Brain pericyte (primary cell): ENCODE measurements at places on chromosomes 3 and 15.

DNA sequence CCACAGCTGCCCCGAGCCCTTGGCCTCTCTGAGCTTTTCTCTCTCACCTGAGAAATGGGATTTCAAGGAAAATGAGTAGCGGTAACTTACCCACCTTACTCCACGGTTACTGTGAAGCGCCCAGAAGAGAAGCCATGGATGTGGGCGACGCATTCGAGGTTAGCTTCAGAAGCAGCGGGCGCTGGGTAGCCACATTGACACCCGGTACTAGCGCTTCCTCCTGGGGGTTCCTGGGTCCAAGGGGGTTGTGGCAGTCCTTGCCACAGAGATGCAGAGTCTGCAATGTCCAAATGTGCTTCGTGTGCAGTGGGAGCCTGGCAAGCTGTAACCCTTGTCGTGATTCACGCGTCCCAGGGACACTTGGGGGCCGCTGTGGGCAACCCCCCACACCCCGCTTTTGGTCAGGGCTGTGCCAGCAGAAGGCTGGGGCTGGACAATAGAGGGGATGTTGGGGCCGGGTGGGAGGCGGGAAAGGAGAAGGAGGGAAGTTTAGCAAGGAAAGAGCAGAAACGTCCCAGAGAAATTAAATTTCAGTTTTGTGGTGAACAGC, 41.4 kb upstream of the FURIN start:
- no peak for DNase-seq

DNA sequence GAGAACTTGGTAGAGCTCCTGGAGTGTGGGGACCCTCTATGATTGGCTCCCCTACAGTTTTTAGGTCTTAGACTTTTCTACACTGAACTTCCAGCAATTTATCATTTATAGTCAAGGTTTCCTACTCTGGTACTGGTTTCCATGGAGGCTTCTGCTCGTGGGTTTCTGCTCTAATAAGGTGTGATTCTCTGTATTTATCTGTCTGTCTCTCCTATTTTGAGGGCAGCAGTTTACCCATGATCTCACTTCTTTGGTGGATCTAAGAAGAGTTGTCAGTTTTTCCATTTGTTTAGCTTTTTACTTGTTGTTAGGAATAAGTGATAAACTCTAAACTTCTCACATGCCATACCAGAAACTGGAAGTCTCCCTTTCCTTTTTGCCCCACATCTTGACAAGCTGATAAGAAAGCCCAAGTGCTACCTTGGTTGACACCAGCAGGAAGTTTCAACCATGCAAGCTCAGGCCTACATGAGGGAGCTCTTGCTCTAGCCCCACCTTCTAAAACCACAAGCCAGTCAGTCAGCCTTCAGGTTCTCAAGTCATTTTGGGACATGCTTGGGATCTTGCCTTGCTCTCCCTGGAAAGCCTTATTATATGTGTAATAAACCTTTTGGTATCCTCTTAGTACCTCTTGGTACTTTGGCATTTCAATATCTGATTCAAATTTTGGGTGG, 10.0 kb downstream of the TIMMDC1 start:
- no peak for DNase-seq

GRCh38 chr15:44706946-44707636, 4.0 kb downstream of the PATL2 start:
- no peak for DNase-seq

- no peak for DNase-seq
Measured at GRCh38 chr3:69126216-69126615, 3.8 kb upstream of the LMOD3 start.

DNA sequence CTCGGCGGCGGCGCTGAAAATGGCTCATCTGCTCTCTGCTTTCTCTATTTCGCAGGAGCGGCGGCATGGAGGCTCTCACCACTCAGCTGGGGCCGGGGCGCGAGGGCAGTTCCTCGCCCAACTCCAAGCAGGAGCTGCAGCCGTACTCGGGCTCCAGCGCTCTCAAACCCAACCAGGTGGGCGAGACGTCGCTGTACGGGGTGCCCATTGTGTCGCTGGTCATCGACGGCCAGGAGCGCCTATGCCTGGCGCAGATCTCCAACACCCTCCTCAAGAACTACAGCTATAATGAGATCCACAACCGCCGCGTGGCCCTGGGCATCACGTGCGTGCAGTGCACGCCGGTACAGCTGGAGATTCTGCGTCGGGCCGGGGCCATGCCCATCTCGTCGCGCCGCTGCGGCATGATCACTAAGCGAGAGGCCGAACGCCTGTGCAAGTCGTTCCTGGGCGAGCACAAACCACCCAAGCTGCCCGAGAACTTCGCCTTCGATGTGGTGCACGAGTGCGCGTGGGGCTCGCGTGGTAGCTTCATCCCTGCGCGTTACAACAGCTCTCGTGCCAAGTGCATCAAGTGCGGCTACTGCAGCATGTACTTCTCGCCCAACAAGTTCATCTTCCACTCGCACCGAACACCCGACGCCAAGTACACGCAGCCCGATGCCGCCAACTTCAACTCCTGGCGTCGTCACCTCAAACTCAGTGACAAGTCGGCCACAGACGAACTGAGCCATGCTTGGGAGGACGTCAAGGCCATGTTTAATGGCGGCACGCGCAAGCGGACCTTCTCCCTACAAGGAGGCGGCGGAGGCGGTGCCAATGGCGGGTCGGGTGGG, 790 bp downstream of the SKOR1 start:
- DNase-seq: no peak

DNA sequence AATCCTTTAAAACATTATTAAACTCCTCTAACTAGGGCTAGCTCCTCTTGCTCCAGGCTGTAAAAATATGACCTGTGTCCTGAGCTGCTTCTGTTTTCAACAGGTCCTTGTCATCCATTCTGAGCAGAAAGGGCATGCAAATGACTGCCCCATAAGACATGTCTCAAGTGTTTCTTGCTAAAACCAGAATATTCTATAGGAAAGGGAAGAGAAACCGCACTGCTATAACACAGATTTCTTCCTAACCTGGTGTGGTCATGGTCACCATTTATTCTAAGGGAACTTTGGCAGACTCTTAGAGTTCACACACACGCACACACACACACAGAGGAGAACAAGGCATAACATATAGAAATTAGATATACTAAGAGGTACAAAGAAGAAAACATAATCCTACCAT, 34.2 kb upstream of the B3GNT5 start:
- DNase-seq: no peak

DNA sequence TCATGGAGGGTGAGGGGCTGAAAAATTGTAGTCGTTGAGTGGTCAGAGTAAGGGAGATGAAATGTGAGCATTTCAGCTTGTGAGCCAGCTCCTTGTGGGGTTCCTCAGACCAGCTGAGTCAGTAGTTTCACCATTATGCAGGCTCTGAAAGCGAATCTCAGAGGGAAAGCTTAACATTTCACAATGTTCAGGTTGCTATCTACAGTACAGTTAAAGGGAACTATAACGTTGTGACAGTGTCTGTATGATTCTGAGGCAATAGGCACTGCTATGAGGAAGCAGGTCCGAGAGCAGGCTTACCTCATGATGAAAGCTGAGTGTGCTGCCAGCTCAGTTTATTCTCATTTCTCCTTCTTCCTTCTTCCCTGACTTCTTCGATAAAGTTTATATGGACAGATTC, 469.6 kb downstream of the EDEM1 start:
- DNase-seq: no peak

GRCh38 chr3:100545371-100545770, 53.0 kb downstream of the TMEM45A start:
- DNase-seq: no peak

DNA sequence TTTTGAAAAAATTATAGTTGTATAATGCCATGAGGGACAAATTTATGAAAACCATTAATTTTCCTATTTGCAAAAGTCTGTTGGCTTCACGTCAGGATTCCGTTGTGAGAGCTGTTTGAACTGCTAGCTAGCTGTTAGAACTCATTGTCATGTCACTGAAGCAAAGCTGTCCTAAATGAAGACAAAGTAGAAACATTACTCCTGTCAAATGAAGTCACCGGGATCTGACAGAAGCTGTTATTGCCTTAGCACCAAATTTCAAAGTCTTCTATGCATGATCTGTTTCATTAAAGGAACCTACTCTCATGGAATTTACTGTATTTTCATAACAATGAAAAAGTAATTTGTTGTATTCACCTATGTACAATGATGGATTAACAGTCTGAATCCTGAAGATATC, 479.8 kb downstream of the PLOD2 start:
- no peak for DNase-seq

DNA sequence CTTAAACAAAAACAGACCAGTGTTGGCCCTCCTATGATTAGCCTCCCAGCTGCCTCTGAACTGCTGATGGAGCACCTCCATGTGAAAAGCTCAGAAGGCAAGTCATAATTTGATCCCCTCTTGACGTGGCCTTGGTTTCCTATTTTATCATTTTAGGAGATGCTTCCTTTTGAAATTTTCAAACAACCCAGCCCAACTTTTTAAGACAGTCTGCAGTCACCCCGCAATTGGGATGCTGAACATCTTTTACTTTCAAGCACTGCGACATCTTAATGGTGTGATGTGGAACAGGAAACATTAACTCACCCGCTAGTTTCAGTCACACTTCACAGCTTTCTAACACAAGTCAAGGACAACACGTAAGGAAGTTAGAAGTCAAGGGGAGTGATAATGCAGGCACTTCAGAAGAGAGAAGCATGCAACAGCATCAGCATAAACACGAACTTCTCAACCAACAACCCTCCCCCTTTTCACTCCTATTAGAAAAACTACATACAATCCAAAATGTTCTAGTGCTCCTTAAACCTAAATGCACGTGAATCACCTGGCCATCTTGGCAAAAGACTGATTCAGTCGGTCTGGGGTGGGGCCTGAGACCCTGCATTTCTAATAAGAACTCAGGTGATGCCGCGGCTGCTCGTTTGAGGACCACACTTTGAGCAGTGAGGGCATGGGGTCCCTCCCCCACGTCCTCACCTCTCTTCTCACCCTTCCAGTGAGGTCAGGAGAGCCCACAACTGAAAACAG, 161.5 kb downstream of the FOXP1 start:
- no peak for DNase-seq

GRCh38 chr3:195806211-195806915, 5.4 kb downstream of the MUC4 start:
- no peak for DNase-seq

DNA sequence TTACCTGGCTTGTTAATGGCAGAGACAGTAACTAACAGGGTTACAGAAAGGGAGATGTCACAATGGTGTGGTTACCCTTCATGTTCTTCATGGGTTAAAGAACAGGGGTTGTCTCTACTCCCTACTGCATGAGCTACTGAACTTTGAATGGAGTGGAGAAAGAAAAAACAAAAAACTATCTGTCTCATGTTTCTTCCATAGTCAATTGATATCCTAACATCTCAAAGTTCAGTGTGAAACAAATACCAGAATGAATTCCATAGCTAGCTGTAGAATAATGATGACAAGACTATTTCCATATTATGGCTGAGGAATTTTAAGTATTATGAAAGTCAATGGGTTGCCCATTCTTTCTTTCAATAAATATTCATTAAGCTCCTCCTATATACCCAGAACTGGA, 161.3 kb upstream of the LPP start:
- no peak for DNase-seq

DNA sequence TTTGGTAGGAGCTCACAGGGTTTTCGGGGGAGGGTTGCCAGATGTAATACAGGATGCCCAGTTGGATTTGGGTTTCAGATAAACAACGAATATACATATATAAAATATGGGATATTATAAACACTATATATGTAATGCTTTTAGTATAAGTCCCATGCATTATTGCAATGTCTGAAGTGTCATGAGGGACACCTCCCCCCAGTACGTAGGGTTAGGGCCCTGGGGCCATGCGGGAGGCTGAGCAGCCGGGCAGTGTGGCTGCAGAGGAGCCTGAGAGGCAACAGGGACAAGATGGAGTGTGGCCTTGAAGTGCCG, 148.9 kb downstream of the SMAD6 start:
- no peak for DNase-seq

- no peak for DNase-seq
Measured at GRCh38 chr3:71591101-71591500, 7.6 kb upstream of the FOXP1 start.

- DNase-seq: no peak
Measured at GRCh38 chr3:5343459-5343858, 156.0 kb downstream of the EDEM1 start.

DNA sequence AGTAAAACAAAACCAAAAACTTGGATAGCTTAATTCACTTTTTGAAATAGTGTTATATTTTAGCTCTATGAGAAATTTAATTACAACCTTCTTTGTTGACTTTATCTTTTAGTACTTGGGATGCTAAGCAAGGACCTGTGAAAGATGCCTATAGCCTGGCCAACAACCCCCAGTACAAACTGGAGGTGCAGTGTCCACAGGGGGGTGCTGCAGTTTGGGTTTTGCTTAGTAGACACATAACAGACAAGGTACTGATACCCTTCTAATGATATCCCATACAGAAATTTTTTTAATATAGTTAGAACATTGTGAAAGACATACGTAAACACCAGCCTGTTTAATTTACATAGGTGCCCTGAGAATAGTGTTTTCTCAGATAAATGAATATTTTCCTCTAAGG, 35.3 kb downstream of the CAPN7 start:
- no peak for DNase-seq

DNA sequence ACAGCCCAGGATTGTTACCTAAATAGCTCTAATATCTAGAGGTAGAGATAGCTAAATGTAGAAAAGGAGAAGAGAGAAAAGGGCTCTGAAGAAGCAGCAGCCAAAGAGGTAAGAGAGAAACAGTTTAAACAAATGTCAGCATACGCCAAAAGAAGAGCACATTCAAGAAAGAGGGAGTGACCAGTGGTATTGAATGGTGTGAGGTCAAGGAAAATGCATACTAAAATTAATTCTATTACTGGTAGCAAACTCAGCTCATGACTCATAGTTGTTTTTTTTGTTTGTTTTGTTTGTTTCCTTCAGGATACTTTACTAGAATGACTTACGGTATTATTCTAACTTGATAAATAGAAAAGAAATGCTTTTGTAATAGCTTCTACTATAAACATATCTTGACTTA, 86.5 kb upstream of the FXR1 start:
- DNase-seq: no peak

GRCh38 chr3:184694133-184694665, 17.7 kb downstream of the MAGEF1 start:
- no peak for DNase-seq

DNA sequence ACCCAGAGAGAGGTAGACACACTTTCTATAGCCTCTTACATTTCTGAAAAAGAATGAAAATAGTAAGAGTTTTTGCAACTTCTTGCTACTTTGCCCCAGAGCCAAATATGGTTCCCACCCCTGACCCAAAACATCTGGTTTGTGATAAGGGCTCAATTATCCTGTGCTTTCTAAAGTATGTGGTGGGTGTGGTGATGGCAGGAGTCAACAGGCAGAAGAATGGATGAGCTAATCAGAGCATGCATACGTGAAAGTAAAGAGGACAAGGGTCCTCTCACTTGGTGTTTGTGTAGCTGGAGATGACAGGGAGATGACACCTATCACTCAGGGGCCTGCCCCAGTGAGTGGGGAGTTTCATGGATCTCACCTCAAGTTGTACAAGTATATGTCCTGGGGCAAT, 19.1 kb downstream of the KBTBD8 start:
- no peak for DNase-seq

GRCh38 chr15:89197503-89197971, 23.8 kb downstream of the RLBP1 start:
- no peak for DNase-seq

GRCh38 chr3:59006634-59007517, 42.9 kb downstream of the CFAP20DC start:
- DNase-seq: no peak
